T-cell (primary cell): ENCODE measurements at places on chromosomes 5 and 9. TPM values are rescaled to one million over a fixed set of nuclear protein-coding genes. Genes with fewer than 3 reads are reported as not detected.

GRCh38 chr5:95985249-95985648, 23.6 kb upstream of the ELL2 start:
- H3K4me1 ChIP-seq = no peaks in the 10 kb centered on the region
- H3K36me3 ChIP-seq = no peaks in the 10 kb centered on the region
- no peak overlapping the region for H3K4me3 ChIP-seq
- no peaks in the 10 kb centered on the region for H3K27me3 ChIP-seq
- H3K27ac ChIP-seq = no peak overlapping the region

DNA sequence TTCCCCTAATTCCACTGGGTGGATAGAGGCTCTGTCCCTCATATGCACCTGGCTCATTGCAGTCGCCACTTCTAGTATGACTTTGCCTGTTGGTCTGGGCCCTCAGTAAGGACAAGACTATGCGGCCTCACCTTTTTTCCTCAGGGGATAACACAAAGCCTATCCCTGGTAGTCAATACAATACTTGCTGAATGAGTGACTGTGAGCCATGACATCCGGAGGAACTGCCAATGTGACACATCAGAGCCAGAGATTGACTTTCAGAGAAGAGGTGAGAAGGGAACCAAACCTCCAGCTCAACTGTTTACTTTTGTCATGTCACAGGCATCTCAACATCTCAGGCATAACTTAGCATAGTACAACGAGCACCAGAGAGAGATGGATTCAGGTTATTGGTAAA, 371.3 kb downstream of the DMRT2 start:
- no peak overlapping the region for H3K27ac ChIP-seq
- H3K4me3 ChIP-seq = no peak overlapping the region
- DNase-seq = no peak
- H3K4me1 ChIP-seq = no peaks in the 10 kb centered on the region

DNA sequence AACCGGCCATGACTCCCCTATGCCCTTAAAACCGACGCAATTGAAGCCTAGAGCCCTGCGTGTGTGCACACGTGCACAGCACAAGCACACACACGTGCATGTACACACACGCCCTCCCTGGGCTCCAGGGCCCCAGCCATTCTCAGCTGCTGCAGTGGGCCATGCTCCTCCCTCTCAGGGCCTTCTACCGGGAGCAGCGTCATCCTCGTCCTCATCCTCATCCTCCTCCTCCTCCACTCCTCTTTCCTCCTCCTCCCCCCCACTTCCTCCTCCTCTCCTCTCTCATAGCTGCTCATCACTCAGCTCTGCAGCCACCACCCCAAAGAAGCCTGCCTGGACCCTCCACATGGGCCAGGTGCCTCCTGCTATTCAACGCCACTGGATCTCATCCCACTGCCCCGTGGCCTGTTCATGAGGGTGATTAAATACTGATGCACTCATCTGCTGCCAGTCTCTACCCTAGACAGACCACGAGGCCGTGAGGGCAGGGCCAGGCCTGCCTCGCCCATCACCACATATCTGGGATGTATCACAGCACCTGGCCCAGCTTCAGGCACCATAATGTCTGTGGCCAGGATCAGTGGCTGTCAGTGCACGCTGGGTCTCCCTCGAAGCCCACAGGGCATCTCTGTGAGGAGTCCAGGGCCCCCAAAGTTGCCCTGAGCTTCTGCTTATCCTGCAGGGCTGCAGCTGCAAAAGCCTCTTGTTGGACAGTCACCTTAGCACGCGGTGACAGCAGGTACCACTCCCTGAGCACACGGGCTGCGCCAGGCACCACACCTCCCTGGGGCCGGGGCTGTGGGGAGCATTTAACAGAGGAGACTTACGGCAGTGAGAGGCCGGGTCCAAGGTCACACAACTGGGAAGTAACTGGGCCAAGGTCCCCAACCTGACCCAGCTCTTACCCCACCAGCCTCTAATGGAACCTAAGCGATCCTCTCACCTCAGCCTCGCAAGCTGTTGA, 9.8 kb downstream of the FAM78A start:
- DNase-seq = peak; percentile 44
- peaks cover 27% of the 10 kb centered on the region for H3K4me1 ChIP-seq
- peak overlapping the region; percentile 38 for H3K4me3 ChIP-seq
- H3K36me3 ChIP-seq = peaks cover 32% of the 10 kb centered on the region
- H3K27me3 ChIP-seq = no peaks in the 10 kb centered on the region

GRCh38 chr5:108216890-108217289, 165.0 kb downstream of the FBXL17 start:
- peaks cover 8% of the 10 kb centered on the region for H3K36me3 ChIP-seq
- no peak overlapping the region for H3K4me3 ChIP-seq
- DNase-seq = no peak
- no peak overlapping the region for H3K27ac ChIP-seq
- no peaks in the 10 kb centered on the region for H3K27me3 ChIP-seq

DNA sequence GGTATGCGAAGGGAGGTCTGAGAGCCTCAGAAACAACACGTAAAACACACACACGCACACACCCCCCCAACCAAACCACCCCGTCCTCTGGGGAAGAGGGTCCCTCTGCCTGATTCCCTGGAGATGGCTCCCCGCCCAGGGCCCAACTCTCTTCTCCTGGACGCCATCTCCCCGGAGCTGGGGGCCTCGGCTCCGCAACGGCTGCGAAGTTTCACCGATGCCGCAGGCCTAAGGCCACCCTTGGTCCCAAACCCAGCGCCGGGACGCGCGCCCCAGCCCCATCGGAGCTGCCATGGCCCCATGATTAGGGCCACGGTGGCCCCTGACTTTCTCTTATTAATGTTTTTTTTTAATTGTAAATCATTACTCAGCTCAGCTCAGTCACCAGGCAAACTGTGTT, 181.4 kb upstream of the TBCA start:
- H3K36me3 ChIP-seq = no peaks in the 10 kb centered on the region
- peaks cover 24% of the 10 kb centered on the region for H3K27me3 ChIP-seq
- no peak overlapping the region for H3K4me3 ChIP-seq

DNA sequence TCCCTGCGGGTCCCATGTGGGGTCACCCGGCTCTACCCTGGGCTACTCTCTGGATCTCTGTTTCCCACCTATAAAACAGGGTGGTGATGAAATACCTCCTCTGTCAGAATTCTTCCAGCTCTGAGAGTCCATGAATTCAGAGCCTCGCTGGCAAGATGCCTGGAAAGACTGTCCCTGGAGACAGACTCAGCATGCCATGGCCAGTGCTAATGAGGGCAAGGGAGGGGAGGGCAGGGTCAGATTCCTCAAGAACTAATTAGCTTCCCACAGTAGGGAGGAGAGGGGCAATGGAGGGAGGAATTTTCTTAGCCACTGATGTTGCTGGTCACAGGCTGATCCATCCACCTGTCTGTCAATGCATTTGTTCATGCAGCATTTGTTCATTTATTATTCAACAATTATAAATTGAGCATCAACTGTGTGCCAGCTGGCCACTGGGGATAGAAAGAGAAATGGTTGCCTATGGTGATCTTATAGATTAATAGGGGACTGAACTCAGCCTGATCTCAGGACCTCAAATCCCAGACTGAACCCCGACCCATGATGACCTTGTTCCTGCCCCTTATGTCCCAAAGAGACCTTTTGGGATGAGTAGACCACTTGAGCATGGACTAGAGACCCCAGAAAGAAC, 4.7 kb downstream of the SYNPO start:
- H3K36me3 ChIP-seq = no peaks in the 10 kb centered on the region
- DNase-seq = no peak
- no peak overlapping the region for H3K4me3 ChIP-seq

GRCh38 chr5:95958310-95959014, 3.2 kb downstream of the ELL2 start:
- H3K36me3 ChIP-seq = no peaks in the 10 kb centered on the region
- no peaks in the 10 kb centered on the region for H3K27me3 ChIP-seq
- H3K4me3 ChIP-seq = no peak overlapping the region
- H3K27ac ChIP-seq = no peak overlapping the region
- no peaks in the 10 kb centered on the region for H3K4me1 ChIP-seq

GRCh38 chr9:133735415-133735775, 2.8 kb downstream of the SARDH start:
- H3K36me3 ChIP-seq = no peaks in the 10 kb centered on the region
- peaks cover 4% of the 10 kb centered on the region for H3K27me3 ChIP-seq
- no peak overlapping the region for H3K27ac ChIP-seq
- DNase-seq = no peak
- no peak overlapping the region for H3K4me3 ChIP-seq

The FOXD4L3 gene
- total RNA-seq = 0.38 TPM

The PCDHA2 gene
- total RNA-seq = not detected

The PCDHGA4 gene
- total RNA-seq = 0.30 TPM
